Natural killer cell treated with Interleukin-12 subunit alpha and Interleukin-12 subunit beta and Interleukin-15 and Interleukin-18, amount 100 ng/mL, for 72 hours (primary cell): ENCODE measurements at places on chromosomes 3 and 15. TPM values are rescaled to one million over a fixed set of nuclear protein-coding genes. Genes with fewer than 3 reads are reported as not detected.

The CYP1A2 gene
- total RNA-seq: not detected

The SHC4 gene
- 0.57 TPM for total RNA-seq

GRCh38 chr15:95017666-95018328 is 786.4 kb downstream of the MCTP2 start:
- no peak for DNase-seq
- no peaks in the 10 kb centered on the region for H3K36me3 ChIP-seq
- H3K4me1 ChIP-seq: no peaks in the 10 kb centered on the region
- H3K27ac ChIP-seq: no peak overlapping the region
- no peak overlapping the region for H3K4me3 ChIP-seq
- H3K27me3 ChIP-seq: peaks cover 15% of the 10 kb centered on the region

DNA sequence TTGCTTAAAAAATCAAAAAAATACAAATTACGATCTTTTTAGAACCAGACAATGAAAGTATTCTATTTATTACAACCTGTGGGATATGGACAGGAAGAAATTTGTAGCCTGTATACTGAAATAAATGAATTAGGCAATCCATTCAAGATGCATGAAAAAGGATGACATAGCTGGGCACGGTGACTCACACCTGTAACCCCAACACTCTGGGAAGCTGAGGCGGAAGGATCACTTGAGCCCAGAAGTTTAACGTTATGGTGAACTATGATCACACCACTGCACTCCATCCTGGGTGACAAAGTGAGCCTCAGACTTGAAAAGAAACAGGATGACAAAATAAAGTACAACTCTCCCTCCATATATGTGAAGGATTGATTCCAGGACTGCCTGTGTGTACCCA is 74.1 kb downstream of the MSL2 start:
- no peak overlapping the region for H3K4me3 ChIP-seq
- peaks cover under 1% of the 10 kb centered on the region for H3K4me1 ChIP-seq
- H3K27ac ChIP-seq: no peak overlapping the region
- no peaks in the 10 kb centered on the region for H3K27me3 ChIP-seq
- H3K36me3 ChIP-seq: peaks cover 3% of the 10 kb centered on the region
- no peak for DNase-seq

DNA sequence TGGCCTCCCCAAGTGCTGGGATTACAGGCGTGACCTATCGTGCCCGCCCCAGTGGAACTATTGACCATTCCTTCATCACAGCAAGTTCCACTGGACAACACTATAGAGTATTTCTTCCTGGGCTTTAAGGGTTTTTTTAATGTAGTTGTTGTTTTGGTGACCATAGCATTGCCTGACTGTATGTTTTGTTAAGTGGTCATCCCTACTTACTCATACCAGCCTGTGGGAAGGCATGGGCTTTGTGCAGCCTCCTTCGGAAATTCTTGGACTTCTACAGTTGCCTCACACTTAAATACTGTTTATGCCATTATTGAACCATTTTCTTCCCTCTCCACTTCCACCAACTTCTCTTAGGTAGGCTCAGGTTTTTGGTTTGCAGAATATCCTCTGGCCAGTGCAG is 19.9 kb upstream of the ALPK3 start:
- no peak for DNase-seq
- H3K4me1 ChIP-seq: no peaks in the 10 kb centered on the region
- H3K4me3 ChIP-seq: no peak overlapping the region
- H3K27me3 ChIP-seq: no peaks in the 10 kb centered on the region

GRCh38 chr15:85458764-85459163 is 78.4 kb downstream of the AKAP13 start:
- peaks cover 27% of the 10 kb centered on the region for H3K4me1 ChIP-seq
- H3K4me3 ChIP-seq: no peak overlapping the region
- H3K27ac ChIP-seq: no peak overlapping the region
